ENCODE measurements at places on chromosomes 11 and 22.

DNA sequence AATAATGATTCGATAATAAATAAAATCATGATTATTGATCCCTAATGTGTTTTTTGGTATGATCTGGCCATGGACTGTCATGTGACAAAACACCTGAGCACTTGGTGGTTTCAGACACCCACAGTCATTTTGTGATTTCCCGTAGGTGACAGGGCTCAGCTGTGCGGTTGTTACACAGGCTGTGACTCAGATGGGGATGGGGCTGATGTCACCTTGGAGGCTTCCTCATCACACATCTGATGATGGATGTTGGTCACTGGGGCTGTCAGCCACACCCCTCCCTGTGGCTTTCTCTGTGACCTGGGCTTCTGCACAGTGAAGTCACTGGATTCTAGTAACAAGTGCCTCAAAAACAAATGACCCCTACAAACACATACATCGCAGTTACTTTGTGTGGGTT lies 995.1 kb downstream of the BRD1 start:
- H3K27ac ChIP-seq, result no peak overlapping the region
- DNase-seq, result no peak
- H3K27me3 ChIP-seq, result no peaks in the 10 kb centered on the region
- no peak overlapping the region for H3K4me3 ChIP-seq
- H3K36me3 ChIP-seq, result peaks cover 4% of the 10 kb centered on the region
- peaks cover 7% of the 10 kb centered on the region for H3K4me1 ChIP-seq

GRCh38 chr11:125211191-125211947 lies 46.8 kb downstream of the PKNOX2 start:
- peak overlapping the region; percentile 3 for H3K27ac ChIP-seq
- peaks cover 1% of the 10 kb centered on the region for H3K36me3 ChIP-seq
- H3K27me3 ChIP-seq, result no peaks in the 10 kb centered on the region
- peaks cover 25% of the 10 kb centered on the region for H3K4me1 ChIP-seq

DNA sequence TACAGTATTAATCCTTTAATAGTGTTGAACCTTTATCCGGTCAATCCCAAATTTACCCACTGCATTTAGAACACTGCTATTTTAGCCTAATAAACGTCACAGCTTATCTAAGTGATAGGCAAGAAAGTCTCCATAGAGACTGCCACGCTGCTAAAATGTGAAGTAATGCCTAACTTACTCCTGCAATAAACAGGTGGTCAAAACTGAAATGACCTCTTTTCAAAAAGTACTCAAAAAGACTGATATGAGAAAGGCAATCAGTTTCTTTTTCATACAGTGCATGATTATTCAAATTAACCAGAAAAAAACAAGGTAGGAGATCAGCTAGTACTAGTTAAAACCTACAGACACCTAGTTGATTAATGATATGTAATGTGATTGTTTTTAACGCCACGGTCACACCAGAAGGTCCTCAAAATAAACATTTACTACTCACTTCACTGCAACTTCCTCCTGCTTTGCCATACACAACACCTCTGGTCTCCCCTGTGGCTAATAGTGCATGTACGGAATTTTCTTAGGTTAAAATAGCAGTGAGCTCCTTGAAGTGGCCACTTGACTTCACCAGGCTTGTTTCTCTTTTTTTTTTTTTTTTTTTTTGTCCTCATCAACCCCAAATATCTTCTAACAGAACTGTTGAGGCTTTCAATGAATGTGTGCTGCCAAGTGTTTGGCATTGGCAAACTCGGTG lies 8.8 kb downstream of the ATP5MG start:
- peak overlapping the region; percentile 47 for H3K27ac ChIP-seq
- H3K36me3 ChIP-seq, result peaks cover 2% of the 10 kb centered on the region
- no peaks in the 10 kb centered on the region for H3K4me1 ChIP-seq
- no peaks in the 10 kb centered on the region for H3K27me3 ChIP-seq

- no peak overlapping the region for H3K4me3 ChIP-seq
- H3K36me3 ChIP-seq, result no peaks in the 10 kb centered on the region
- H3K4me1 ChIP-seq, result peaks cover 5% of the 10 kb centered on the region
These were observed 39.4 kb downstream of the BLID start for GRCh38 chr11:122076512-122077120.

GRCh38 chr11:45232341-45233080 lies 53.6 kb downstream of the SYT13 start:
- peaks cover 16% of the 10 kb centered on the region for H3K27me3 ChIP-seq
- no peak overlapping the region for H3K4me3 ChIP-seq
- H3K4me1 ChIP-seq, result no peaks in the 10 kb centered on the region
- no peak overlapping the region for H3K27ac ChIP-seq
- H3K36me3 ChIP-seq, result peaks cover 4% of the 10 kb centered on the region
- DNase-seq, result no peak

- DNase-seq, result no peak
- peaks cover 25% of the 10 kb centered on the region for H3K36me3 ChIP-seq
- no peak overlapping the region for H3K27ac ChIP-seq
- H3K4me1 ChIP-seq, result peaks cover 17% of the 10 kb centered on the region
- no peaks in the 10 kb centered on the region for H3K27me3 ChIP-seq
- no peak overlapping the region for H3K4me3 ChIP-seq
These were observed 67.1 kb downstream of the KIAA1671 start for GRCh38 chr22:25019427-25020184.

- peaks cover 34% of the 10 kb centered on the region for H3K27me3 ChIP-seq
- H3K27ac ChIP-seq, result peak within 1 kb of the TSS; percentile 59
- peak within 1 kb of the TSS; percentile 69 for H3K4me3 ChIP-seq
- H3K36me3 ChIP-seq, result no peaks in the 10 kb centered on the region
- DNase-seq, result peak; percentile 38
These were observed at the start of gene CD151 for GRCh38 chr11:832529-833113. TSS of gene CD151 (plus strand) at chr11:832952. CDS start at chr11:836070, 3,118 bp downstream.

DNA sequence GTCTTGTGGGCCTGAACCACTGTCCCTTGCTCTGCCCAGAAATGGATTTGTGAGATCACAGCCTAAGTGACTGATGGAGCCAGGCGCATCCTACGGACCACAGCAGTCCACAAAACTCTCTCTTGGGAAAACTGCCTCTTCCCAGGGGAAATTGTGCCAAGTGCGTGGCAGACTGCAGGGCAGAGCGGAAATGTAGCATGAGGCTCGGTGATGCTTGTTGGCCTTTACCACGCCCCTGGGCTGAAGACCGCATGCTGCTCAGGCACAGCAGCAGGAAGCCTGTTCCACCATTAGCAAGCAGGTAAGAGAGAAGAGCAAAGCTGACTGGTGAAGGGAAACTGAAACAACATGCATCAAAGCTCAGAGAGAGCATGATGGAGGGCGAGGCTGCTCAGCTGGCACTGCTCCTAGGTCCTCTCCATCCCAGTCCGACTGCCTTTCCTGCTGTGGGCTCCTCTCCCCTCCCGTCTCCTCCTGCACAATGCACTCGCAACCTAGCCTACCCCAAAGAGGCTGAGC lies 26.5 kb upstream of the SCARF2 start:
- H3K27me3 ChIP-seq, result no peaks in the 10 kb centered on the region
- no peak overlapping the region for H3K4me3 ChIP-seq
- DNase-seq, result no peak
- no peak overlapping the region for H3K27ac ChIP-seq
- H3K36me3 ChIP-seq, result peaks cover 8% of the 10 kb centered on the region
- peaks cover 7% of the 10 kb centered on the region for H3K4me1 ChIP-seq

- H3K4me1 ChIP-seq, result peaks cover 14% of the 10 kb centered on the region
- H3K27ac ChIP-seq, result no peak overlapping the region
- H3K36me3 ChIP-seq, result no peaks in the 10 kb centered on the region
- no peak for DNase-seq
- no peak overlapping the region for H3K4me3 ChIP-seq
These were observed 89.8 kb downstream of the RTL6 start for GRCh38 chr22:44407987-44408828.

- no peaks in the 10 kb centered on the region for H3K36me3 ChIP-seq
- no peak overlapping the region for H3K4me3 ChIP-seq
These were observed 18.8 kb upstream of the CLNS1A start for GRCh38 chr11:77656362-77656761.

- peaks cover 8% of the 10 kb centered on the region for H3K4me1 ChIP-seq
- H3K27ac ChIP-seq, result peak overlapping the region; percentile 67
- DNase-seq, result no peak
- no peaks in the 10 kb centered on the region for H3K27me3 ChIP-seq
These were observed 7.4 kb downstream of the CNTF start for GRCh38 chr11:58629857-58630256.

DNA sequence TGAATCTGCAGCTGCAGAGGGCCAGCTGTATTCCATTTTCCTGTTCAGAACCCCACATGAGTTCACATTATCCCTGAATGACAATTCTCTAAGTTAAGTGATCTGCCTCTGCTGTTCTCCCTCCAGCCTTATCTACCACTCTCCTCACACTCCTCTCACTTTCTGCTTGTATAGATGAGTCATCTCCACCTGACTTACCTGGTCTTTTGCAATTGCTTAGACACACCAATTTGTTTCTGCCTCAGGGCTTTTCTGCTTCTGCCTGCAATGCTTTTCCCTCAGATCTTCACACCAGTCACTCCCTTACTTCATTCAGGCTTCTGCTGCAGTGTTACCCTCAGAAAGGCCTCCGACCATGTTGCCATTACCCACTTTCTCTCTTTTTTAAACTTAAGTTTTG lies 118.1 kb downstream of the ATM start:
- H3K27ac ChIP-seq, result no peak overlapping the region
- H3K4me3 ChIP-seq, result no peak overlapping the region
- no peaks in the 10 kb centered on the region for H3K27me3 ChIP-seq
- peaks cover 4% of the 10 kb centered on the region for H3K4me1 ChIP-seq

GRCh38 chr11:59000003-59000402 lies 60.7 kb downstream of the GLYATL1 start:
- no peaks in the 10 kb centered on the region for H3K36me3 ChIP-seq
- peaks cover 24% of the 10 kb centered on the region for H3K4me1 ChIP-seq
- H3K27ac ChIP-seq, result peak overlapping the region; percentile 95
- no peak for DNase-seq
- no peaks in the 10 kb centered on the region for H3K27me3 ChIP-seq

DNA sequence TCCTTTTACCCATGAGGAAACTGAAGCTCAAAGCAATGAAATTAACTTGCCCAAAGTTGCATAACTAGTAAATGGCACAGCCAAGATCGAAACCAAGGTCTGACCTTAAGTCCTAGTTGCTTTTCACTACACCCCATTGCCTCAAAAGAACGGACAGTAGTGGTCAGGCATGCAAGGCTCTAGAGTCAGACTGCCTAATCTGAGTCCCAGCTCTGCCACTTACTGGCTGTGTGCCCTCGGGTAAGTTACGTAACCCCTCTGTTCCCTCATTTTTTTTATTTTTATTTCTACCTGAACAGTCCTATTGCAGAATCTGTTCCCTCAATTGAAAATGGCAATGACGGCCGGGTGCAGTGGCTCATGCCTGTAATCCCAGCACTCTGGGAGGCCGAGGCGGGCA lies 9.6 kb downstream of the CYB561A3 start:
- H3K36me3 ChIP-seq, result peaks cover 11% of the 10 kb centered on the region
- no peaks in the 10 kb centered on the region for H3K4me1 ChIP-seq
- no peak overlapping the region for H3K4me3 ChIP-seq
- no peaks in the 10 kb centered on the region for H3K27me3 ChIP-seq

DNA sequence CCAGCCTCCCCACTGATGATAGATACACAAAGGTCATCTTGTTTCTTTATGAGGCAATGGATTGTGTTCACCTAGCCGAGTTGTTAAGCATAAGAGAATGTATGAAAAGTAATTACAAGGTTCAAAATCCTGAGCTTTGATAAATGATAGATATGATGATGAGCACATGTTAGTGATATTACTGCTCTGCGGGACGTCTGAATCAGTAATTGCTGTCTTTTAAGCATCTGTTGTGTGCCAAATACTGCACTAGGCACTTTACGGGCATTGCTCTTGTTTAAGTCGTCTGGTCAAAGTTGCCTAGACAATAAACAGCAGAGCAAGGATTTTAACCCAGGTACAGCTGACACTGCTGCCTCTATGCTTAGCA lies 559 bp upstream of the RNF141 start:
- peaks cover 3% of the 10 kb centered on the region for H3K27me3 ChIP-seq
- peaks cover 10% of the 10 kb centered on the region for H3K4me1 ChIP-seq
- peak overlapping the region; percentile 91 for H3K4me3 ChIP-seq
- peak overlapping the region; percentile 92 for H3K27ac ChIP-seq
- DNase-seq, result no peak
- H3K36me3 ChIP-seq, result no peaks in the 10 kb centered on the region

DNA sequence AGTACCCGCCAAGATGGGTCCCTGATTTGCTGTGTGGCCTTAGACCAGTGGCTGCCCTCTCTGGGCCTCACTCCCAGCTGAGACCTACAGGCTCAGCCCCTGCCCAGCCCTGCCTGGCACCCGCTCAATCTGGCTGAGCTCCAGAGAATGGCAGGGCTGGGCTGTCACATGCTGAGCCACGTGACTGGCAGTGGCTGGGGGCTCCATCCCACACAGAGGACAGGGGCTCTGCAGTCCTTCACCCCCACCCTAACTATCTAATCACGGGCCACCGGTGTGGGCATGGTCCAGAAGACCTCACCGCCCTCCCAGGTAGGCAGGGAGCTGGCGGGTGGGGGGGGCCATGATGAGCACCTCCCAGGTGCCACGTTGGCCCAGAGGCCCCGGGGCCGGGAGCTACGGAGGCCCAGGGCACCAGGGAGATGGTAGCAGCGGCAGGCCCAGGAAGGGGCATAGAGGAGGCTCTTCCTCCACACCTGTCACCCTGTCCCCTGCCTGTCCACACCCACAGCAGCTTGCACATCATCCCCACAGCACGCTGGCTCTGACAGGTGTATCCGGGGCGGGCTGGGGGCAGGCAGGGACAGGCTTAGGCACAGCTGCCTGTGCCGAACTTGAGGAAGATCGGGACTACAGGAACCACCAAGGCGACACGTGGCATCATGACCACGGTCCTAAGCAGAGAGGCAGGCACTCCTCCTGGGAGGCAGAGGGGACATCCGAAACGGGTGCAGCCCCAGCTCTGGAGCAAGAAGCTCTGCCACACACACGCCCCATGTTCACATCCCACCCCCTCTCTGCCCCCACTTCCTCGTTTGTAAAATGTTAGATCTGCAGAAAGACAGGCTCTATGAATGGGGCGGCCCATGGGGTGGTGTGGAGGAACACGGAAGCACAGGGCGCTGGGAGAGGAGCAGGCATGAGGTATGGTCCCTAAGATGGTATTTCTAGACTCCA lies 1.5 kb upstream of the ALDH3B1 start:
- peaks cover 13% of the 10 kb centered on the region for H3K27me3 ChIP-seq
- H3K4me1 ChIP-seq, result peaks cover 9% of the 10 kb centered on the region
- H3K27ac ChIP-seq, result no peak overlapping the region
- DNase-seq, result no peak
- H3K4me3 ChIP-seq, result no peak overlapping the region

- H3K36me3 ChIP-seq, result peaks cover 10% of the 10 kb centered on the region
- no peak overlapping the region for H3K4me3 ChIP-seq
- no peaks in the 10 kb centered on the region for H3K27me3 ChIP-seq
- no peak overlapping the region for H3K27ac ChIP-seq
These were observed 120.9 kb downstream of the C11orf65 start for GRCh38 chr11:108346451-108346850.

DNA sequence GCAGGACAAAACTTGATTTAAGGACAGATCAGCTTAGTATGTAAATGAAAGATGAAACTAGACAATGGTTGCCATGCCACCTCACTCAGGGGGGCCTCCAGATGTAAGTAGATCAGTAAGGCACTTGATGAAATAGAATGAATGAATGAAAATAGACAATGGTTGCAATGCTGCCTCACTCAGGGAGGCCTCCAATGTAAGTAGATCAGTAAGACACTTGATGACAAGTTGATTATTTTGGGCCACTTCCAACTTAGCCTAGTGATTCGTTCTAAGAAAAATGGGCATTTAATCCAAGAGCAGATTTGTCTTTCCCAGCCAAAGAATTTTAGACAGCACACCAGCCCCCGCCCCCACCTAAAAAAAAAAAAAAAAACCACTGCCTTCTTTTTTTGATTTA lies 19.2 kb upstream of the SLC5A12 start:
- H3K27ac ChIP-seq, result no peak overlapping the region
- no peaks in the 10 kb centered on the region for H3K36me3 ChIP-seq
- no peak overlapping the region for H3K4me3 ChIP-seq
- no peak for DNase-seq
- no peaks in the 10 kb centered on the region for H3K27me3 ChIP-seq
- no peaks in the 10 kb centered on the region for H3K4me1 ChIP-seq

GRCh38 chr11:102413497-102413896 lies 39.1 kb downstream of the TMEM123 start:
- no peak for DNase-seq
- H3K27me3 ChIP-seq, result no peaks in the 10 kb centered on the region
- peaks cover 38% of the 10 kb centered on the region for H3K36me3 ChIP-seq
- H3K4me1 ChIP-seq, result peaks cover 11% of the 10 kb centered on the region
